ENCODE measurements at places on chromosomes 1 and 21.

GRCh38 chr1:229024528-229025130 lies 246.3 kb upstream of the RAB4A start:
- DNase-seq = no peak

DNA sequence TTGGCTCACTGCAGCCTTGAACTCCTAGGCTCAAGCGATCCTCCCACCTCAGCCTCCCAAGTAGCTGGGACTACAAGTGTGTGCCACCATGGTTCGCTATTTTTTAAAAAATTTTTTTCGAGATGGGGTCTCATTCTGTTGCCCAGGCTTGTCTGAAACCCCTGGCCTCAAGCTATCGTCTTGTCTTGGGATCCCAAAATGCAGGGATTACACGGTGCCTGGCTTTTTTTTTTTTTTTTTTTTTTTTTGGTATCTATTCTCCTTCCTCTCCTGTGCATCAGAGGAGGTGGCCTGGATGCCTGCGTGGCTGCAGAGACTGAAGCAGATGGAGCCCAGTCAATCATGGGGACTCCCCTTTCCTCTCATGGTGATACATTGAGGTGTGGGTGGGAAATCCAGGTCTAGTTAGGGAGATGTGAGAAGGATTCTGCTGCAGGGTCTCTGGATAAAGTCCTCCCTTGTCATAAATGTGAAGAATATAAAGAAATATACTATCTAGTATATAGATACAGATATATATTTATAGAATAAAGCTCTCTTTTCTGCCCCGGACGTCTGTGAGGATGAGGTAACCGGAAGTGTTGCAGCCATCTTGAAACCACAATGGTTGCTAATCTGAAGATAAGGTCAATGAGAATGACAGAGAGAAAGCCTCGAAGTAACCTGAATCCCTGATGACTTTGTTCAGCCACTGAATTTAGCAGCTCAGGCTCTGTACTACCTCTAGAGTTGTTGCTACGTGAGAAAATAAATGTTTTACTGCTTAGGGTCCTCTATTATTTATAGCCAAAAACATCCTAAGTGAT lies 19.5 kb upstream of the RGSL1 start:
- no peak for DNase-seq

GRCh38 chr1:180370597-180370996 lies 131.8 kb downstream of the ACBD6 start:
- DNase-seq = no peak

DNA sequence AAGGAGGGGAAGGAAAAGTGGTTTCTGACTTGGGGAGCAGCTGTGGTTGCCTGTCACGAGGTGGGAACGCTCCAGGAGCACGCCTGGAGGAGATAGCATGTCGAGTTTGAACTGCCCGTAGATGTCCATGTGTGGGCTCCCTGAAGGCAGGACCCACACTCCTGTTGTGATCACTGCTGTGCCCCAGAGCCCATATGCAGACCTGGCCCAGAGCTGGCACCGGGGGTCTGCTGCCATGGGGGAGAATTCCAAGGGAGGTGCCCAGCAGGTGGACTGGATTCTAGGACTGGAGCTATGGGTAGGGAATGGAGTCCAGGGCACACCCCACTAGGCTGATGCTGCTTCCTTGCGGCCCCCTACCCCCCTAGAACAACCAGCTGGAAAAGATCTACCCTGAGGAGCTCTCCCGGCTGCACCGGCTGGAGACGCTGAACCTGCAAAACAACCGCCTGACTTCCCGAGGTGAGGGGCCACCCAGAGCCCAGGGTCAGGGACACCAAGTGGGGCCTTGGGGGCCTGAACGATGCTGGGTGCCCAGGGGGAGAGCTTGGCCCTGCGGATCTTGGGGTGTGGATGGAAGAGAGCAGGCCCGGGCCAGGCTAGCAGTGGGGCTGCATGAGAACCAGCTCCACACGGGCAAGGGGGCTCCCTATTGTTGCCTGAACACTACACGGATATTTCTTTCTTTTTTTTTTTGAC lies 9.3 kb downstream of the PODN start:
- no peak for DNase-seq

GRCh38 chr1:183227422-183228346 lies 41.6 kb downstream of the LAMC2 start:
- DNase-seq = peak; percentile 28

- DNase-seq = no peak
Observed at GRCh38 chr1:15943328-15943991, 32.4 kb downstream of the ZBTB17 start.

- no peak for DNase-seq
Observed at GRCh38 chr1:240553351-240553750, 58.6 kb downstream of the GREM2 start.

GRCh38 chr1:195962051-195962450 lies 646.2 kb downstream of the KCNT2 start:
- no peak for DNase-seq

DNA sequence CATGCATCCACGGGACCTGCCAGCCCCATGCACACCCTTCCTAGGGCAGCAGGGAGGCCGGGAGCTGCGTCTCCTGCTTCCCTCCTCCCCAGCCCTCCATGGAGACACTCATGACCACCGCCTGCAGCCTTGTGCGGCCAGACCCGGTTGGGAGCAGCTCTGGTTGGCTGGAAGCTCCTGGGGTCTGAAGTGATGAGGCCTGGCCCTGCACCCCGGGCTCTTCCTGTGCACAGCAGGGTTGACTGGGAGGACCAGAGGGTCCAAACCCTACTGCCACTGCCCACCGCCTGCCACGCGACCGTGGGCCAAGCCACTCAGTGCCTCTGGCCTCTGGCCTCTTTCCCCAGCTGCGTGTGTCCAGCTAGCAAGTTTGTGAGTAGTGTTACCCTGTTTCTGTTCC lies 111.1 kb upstream of the COL6A1 start:
- no peak for DNase-seq

DNA sequence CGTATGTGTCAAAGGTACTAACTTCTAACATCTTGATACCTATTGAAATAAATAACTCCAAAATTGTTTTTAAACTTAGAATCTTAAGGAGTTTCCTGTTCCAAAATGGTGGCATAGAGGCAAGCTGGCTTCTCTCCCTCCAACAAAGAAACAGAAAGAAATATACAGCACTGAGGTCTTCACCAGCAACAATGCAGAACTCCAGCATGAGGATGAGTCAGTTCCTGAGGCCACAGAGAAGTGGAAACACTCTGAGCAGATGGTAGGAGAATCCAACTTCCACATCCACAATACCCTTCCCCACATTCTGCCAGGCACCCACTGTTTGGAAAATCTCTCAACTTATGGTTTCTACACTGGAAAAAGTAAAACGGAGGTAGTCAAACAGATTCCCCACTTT lies 12.2 kb upstream of the PPIH start:
- DNase-seq = no peak
